ENCODE measurements at places on chromosomes 1 and 21.

DNA sequence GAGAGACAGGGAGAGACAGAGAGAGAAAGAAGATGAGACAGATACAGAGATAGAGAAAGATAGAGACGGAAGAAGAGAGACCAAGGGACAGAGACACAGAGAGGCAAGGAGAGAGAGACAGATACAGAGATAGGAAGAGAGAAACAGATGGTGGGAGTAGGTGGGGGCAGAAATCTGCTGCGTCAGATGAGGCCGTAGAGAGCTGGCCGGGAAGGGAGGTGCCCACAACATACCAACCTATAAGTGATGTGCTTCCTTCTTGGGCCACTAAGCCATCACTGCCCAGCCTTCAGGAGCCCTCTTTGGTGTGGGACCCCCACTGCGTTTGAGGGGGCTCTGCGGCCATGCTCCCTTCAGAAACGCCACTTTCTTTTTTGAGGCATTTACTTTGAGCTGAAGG is 307.6 kb upstream of the VAMP3 start:
- DNase-seq, result no peak

- DNase-seq, result no peak
Observed at GRCh38 chr1:5125208-5125607, 470.8 kb downstream of the AJAP1 start.

DNA sequence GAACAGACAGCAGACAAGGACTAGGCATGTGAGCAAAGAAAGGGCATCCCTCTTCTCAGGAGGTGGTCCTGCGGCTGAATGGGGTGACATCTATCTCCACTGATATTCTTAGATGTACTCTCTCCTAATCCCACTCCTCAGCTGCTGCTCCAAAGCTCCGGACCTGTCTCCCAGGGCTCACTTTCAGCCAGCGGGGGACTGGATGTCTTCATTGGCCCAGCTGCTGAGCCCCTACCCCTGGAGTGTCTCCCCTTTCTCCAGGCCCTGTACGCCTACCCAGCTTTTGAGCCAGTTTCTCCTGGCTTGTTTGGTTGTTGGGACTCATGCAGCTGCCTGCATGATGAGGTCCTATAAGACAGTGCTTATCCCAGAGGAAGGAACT is 28.8 kb upstream of the CSF1 start:
- DNase-seq, result no peak

GRCh38 chr1:15757016-15757543 is 1.5 kb upstream of the FBLIM1 start:
- DNase-seq, result no peak

- DNase-seq, result no peak
Observed at GRCh38 chr21:33348706-33349105, 23.9 kb downstream of the IFNAR1 start.

Measured in DMS153 (cell line).